Brain microvascular endothelial cell (primary cell): ENCODE measurements at places on chromosomes 7 and 10.
A peak's percentile ranks its signal among the peaks of the same experiment; 100 is the strongest.

- DNase-seq = no peak
Measured at GRCh38 chr10:96263669-96264068, 7.7 kb downstream of the BLNK start.

DNA sequence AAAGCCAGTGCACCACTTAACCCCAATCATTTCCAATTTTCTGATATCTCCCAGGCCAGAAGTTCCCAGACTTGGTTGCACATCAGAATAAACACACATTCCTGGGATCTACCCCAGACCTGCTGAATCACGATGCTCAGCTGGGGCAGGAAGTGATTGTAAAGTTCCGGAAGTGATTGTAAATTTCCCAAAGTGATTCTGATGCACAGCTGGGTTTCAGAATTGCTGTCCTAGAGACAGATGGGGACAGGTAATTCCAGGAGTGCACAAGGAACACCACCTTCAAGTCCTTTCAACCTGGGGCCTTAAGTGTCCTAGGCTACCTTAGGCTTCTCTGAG, 104.2 kb upstream of the EEPD1 start:
- DNase-seq = no peak

DNA sequence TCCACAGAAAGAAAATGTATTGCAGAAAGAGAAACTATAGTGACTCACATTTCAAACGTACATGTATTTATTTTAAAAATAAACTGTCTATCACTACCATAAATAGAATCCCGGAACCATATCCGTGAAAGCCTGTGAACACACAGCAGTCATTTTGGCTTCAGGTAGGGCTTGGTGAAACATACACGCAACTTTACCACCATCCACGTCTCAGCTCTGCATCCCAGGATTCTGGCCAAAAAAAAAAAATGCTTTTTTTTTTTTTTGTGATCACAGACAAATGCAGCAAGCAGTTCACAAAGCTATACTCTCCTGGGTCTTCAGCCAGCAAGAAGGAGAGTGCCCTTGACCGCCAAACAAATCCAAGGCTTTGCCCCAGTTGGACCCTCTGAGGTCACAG, 56.8 kb upstream of the OCM2 start:
- DNase-seq = no peak

DNA sequence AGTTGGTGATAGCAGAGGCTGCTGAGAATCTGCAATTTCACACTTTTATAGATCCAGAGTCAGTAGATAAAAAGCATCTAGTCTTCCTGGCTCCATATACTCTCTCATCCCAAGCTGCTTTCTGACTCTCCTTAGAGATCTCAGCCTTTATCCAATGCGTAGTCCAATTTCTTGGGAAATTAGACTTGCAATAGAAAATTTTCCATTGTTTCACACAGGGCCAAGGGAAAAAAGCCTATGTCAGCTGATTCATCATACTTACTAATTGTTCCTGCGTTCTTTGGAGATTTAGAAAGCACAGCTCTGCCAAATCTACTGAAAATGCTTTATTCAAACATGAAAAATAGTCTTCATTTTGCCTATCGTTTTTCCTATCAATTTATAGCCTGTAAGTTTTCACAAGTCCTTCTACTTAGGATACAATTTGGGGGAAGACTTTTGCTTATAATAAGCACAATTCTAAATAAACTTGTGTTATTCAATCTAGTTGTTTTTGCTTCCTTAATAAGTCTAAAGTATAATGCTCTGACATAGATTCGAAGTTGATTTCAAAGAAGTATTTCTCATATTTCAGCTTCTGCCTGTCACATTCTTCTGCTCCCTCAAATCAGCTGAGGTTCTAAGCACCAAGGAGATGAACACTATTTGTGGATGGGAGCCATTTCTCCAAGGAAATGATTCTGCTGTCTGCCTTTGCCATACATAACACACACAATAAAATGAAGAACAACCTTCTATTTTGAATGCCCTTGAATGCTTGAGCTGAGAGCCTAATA, 165.4 kb downstream of the ADAM12 start:
- DNase-seq = no peak

DNA sequence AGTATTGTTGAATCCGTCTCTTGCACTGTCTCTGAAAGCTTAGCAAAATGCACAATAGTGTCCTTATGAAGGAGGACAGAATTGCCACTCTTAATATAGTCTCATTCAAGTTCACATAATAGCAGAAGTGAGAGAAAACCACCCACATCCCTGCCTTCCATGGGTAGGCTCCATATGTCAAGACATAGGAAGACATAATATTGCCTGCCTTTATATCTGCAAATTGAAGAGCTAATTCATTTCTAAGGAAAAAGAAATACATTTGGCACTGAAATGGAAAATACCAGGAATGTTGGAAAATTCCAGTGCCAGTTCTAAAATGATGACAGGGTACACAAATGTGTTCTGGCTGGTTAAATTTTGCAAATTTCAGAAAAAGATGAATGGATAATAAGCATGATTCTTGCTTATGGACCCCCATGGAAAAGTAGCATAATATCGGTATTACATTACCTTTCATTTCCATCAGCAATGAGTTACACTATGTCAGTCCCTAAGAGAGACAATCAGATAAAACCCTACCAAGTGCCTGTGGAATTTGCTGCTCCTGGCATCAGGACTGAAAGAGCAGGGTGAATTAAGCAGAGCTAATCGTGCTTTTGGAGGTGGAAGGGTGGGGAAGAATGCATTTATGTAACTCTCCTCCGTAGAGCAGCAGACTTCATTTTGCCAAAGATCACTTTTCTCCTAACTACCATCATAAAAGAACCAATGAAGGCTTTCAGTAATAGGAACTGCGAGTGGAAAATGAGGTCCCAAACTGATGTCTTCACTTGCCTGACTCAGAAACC, 312.6 kb downstream of the FGFR2 start:
- DNase-seq = no peak

DNA sequence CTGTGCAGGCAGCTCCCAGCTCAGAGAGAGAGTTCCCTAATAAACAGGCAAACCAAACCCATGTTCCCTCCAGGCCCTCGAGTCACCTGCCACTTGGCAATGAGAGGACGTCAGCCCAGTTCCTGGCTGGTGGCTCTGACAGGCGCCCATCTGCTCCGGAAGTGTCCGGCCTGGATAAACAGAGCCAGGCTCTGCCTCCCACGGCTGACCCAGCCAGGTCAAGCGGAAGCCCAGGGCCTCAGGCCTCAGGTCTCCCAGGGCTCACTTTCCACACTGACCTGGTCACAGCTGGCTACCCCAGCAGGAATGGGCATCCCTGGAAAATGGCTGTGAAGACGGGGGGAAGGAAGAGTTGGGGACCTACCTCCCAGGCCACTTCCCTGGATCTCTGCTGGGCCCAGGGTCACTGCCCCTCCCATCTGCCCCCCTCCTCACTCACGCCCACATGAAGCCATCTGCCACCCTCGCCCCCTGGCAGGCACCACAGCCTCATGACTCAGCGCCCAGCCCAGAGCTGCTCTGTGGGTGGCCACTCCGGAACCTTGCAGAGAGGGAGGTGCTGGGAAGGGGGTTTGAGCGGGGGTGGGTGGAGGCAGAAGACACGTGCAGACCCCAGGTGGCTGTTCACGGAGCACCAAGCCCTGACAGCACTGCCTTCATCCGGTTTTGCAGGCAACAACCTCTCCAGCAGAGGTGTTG, 37.4 kb upstream of the DUSP5 start:
- DNase-seq = peak; percentile 16

DNA sequence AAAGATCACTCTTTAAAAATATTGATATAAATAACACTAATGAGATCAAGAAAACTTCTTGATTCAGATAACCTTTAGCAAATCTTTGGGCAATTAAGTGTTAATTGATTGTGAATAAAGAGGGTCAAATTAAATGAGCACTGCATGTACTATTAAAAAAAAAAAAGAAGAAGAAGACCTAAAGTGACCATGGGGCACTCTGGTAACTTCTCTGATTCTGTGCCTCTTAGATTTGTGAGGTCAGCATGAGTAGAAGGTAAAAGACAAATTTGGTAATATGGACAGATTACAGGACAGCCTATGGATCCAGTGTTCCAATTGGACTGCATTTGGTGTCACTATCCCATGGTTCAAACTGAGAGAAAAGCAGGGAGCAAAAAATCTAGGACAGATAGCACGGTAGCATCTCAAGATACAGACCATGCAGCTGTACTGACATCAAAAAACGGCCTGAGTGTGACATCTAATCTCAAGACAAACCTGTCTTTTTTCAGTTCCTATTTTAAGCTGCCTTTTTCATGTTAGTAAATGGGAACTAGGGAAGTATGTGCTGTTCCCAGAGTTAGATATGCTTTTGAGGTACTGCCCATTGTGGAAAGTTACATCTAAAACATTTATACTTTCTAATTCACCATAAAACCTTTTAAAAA, 128.0 kb downstream of the KCND2 start:
- DNase-seq = no peak

DNA sequence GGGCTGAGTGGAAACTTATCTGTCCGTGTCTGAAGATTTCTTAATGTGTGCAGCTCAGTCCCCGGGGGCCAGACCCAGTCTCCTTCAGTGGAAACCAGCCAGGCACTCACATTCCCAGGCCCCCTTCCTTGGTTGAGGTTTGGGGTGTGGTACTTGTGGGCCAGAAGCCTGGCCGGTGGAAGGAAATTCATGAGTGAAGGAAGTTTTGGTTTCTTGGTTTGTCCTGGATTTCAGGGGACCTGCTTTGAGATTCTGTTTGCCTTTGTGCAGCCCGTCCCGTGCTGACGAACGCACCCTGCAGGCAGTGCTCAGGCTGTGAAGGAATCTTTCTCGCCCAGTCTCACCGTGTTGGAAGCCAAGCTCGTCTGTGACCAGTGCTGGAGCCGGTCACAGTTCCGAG, 2.9 kb downstream of the INPP5A start:
- DNase-seq = peak; percentile 51

GRCh38 chr10:1050145-1050544, 1.2 kb upstream of the IDI1 start:
- DNase-seq = no peak

GRCh38 chr7:91880016-91880412, 488 bp downstream of the MTERF1 start:
- no peak for DNase-seq

DNA sequence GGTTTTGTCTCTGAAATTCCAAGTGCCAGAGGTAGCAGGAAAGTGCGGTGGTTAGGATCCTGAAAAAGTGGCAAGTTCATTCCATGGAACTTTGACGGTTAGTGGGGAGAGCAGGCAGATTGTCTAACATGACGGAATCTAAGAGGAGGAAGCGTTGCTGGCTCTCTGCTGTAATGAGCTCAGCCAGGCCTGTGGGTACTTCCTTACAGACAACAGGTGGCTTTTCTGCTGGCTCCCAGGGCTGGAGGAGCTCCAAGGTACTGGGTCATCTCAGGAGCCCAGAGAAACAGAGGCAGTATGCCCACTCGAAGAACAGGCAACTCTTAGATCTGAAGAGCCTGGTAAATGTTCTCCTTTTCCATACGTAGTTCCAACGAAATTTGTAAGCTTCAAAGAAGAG, 3.1 kb upstream of the AIFM2 start:
- DNase-seq = no peak

- DNase-seq = peak; percentile 52
Measured at GRCh38 chr7:92691578-92691977, 101.4 kb upstream of the FAM133B start.

DNA sequence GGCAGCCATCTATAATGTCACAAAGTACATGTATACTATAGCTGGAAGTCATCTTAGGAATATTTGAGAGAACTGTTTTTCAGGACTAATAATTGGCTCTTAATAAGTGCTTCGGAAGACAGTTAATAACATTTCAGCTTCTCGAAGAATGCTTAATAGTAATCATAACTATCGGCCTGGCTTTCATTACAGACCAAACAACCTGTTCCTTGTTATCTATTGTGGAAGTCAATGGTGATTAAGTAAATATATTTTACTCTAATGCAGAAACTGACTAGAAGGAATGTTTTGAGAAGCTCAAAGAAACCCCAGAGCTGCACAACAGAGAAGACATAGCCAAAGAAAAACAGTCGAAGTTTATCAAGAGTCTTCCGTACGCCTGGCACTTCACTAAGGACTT, 106.8 kb upstream of the FAM133B start:
- no peak for DNase-seq
